ENCODE measurements at places on chromosomes 6 and 20.

GRCh38 chr6:34773916-34774315 lies 16.6 kb downstream of the SNRPC start:
- no peak for DNase-seq

- no peak for DNase-seq
These were observed 55.6 kb downstream of the RRBP1 start for GRCh38 chr20:17626217-17627007.

DNA sequence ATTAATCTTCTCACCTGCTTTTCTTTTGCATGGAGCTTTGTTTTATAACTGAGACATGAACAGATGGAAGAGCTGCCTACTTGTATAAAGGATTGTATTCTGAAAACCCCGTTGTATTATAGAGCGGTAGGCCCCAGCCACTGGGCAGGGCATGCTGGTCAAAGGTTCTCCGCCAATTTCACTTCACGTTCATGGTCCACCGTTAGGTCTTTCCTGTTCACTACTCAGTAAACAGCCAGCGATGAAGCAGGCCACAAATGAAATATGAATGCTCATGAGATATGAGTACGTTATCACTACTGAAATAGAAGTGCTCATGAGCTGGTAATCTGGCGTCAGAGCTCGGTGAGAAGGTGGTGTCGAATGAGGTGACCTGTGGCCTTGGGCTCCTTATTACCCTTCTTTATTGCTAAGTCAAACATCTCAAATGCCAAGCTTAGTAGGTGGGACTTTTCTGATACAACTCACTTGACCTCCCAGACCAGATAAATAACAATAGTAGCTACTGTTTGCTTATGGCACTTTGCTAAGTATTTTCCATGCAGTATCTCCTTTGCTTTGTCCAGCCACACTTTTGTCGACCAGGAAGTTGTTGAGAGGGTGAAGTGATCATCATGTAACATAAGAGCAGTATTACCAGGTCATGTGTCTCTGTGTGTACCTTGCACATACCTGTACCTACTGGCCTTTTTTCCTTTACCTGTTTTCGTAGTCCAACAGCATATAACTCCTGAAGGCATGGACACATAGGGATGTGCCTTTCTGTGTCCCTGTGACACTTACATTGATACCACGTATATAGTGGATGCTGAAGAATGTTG lies 16.7 kb downstream of the EDN3 start:
- no peak for DNase-seq

GRCh38 chr6:143561105-143561704 lies 49.7 kb upstream of the FUCA2 start:
- DNase-seq = no peak

Measured in activated CD8-positive, alpha-beta memory T cell treated with anti-CD3 and anti-CD28 coated beads for 24 hours (primary cell).